Breast epithelium (tissue), 4 donors: ENCODE measurements at places on chromosomes 2 and 18.

DNA sequence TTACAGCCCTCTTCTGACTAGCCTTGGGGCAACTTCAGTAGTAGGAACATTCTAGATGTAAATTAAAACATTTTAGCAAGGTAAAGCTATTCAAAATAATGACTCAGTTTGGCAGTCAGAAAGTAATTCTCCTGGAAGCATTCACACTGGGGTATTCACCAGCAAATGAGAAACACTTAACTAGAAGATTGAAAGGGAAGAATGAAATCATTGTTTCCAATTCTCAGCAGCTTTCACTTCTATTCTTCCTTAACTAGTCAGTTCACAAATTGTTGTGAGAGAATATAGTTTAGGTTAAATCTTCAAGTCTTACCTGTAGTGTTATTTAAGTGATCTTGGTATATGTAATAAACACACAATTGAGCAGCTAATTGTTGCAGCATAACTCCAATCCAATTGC is 1135.6 kb upstream of the FAM98A start:
- DNase-seq = no peak

- DNase-seq = no peak
Measured at GRCh38 chr2:110804915-110805314, 72.5 kb downstream of the ACOXL start.

- no peak for DNase-seq
Measured at GRCh38 chr2:224121406-224122067, 82.5 kb upstream of the SERPINE2 start.

DNA sequence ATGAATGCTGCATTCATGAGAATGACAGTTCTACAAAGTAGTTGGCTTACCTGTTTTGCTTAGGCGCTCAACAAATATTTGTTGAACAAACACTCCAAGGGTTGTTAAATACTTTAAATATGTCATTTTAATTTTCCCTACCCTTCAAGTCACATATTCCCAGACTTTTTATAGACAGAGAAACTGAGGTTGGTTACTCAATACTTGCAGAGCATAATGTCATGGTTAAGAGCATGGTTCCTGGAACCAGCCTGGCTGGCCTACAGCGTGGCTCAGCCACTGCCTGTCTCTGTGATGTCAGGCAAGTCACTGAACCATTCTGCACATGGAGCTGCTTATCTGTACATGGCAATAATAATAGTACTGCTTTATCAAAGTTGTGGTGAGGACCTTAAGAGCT is 120.0 kb upstream of the STK17B start:
- DNase-seq = no peak

GRCh38 chr2:110650346-110650745 is 27.5 kb downstream of the BUB1 start:
- no peak for DNase-seq
